ENCODE measurements at places on chromosomes 12 and 14.

- no peak for DNase-seq
These were observed 52.8 kb upstream of the STXBP6 start for GRCh38 chr14:25102788-25103187.

DNA sequence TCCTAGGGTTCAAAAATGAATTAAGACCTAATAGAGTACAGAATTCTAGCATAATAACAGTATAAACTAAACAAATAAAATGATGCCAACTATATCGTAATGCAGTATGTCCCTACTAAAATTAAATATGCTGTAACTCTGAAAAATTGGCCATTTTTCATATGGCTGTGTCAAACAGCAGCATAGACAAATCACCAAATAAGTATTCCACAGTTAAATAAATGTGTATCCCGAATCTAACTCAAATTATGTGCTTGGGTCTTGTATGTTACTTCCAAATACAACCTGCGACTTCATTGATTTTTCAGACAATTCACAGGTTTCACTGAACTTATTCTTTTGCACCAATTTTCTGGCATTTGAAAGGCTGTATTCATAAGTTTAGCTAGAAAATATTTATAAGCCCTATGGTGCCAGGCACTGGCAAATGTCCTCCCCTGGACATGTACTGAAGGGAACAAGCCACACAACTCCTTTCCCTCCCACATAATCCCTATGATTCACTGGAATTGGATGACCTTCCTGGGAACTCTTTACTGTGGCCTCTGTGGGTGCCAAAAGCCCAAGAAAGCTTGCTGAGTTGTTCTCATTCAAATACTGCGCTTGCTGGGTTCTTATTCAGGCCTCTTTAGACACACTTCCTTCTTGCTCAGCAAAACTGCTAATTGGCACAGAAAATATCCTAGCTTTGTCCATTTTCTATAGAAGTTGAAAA is 108.8 kb downstream of the KITLG start:
- no peak for DNase-seq

- no peak for DNase-seq
These were observed 30.2 kb downstream of the KIF26A start for GRCh38 chr14:104168603-104169002.

DNA sequence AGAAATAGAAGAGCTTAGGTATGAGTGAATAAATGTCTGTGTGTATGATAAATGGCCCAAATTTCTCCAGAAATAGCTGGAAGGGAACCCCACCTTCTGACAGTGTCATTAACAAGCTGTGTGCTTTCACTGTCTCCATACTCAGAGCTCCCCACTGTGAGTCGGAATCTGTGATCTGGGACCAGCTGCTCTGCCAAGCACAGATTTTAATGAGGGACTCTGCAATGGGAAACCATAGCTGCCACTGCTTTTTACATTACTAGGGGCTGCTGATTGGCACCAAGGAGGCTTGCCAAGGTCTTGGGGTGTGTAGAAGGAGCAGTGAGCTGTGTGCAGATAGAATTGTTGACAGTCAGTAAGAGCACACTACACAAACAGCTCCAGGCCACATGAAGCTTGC is 244.2 kb upstream of the CCDC196 start:
- no peak for DNase-seq

GRCh38 chr14:105029402-105029801 is 8.5 kb upstream of the CDCA4 start:
- no peak for DNase-seq

GRCh38 chr14:99502989-99503421 is 21.8 kb downstream of the CCNK start:
- DNase-seq: no peak

- DNase-seq: no peak
These were observed 2.9 kb downstream of the RILPL2 start for GRCh38 chr12:123433615-123434014.

- no peak for DNase-seq
These were observed 280.3 kb downstream of the KSR2 start for GRCh38 chr12:117688446-117688845.

GRCh38 chr14:100283984-100284881 is 22.0 kb downstream of the SLC25A29 start:
- no peak for DNase-seq

DNA sequence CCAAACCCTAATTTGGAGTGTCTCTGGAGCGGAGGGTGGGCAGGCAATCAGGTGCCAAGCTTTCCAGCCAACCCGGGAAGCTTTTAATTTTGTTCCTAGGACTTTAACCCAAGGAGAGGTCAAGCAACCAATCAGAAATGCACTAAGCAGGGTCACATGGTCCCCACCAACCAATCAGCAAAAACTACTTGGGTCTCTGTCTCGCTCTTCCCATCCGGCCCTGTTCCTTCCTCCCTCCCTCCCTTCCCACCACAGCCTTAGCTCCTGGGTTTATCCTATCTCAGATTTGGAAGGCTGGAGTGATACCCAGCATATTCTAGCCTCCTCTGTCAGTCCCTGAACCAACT is 7.3 kb downstream of the HOXC5 start:
- DNase-seq: peak; percentile 40
